ENCODE measurements at places on chromosomes 5 and 9. TPM values are rescaled to one million over a fixed set of nuclear protein-coding genes. Genes with fewer than 3 reads are reported as not detected.

- H3K36me3 ChIP-seq = peaks cover 26% of the 10 kb centered on the region
- no peak for DNase-seq
- peak overlapping the region; percentile 35 for H3K27ac ChIP-seq
- H3K4me3 ChIP-seq = no peak overlapping the region
- no peaks in the 10 kb centered on the region for H3K27me3 ChIP-seq
These were observed 33.1 kb downstream of the ATP6V0E1 start for GRCh38 chr5:173016598-173017046.

The CD180 gene
- total RNA-seq = not detected

GRCh38 chr5:149887622-149888183 lies 56.9 kb downstream of the PDE6A start:
- peak; percentile 40 for DNase-seq
- H3K4me1 ChIP-seq = peaks cover 20% of the 10 kb centered on the region
- H3K4me3 ChIP-seq = peak overlapping the region; percentile 14
- no peaks in the 10 kb centered on the region for H3K36me3 ChIP-seq
- H3K27ac ChIP-seq = peak overlapping the region; percentile 98

DNA sequence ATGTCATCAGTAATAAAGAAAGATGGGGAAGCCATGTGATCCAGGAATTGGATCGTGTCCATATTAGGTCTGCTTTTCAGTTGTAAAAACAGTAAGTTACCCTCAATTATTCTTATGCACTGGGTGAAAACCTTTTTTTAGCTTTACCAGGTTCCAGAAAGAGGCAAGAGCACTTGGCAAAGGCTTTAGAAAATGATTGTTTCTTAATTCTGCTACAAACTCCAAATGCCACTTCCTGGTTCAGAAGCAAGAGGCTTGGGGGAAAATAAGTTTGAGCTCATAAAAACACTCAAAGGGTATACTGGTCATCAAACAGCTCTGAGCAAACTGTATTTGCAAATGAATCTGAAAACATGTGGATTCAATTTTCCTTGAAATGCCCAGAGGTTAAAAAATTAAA lies 615.6 kb downstream of the EBF1 start:
- peak overlapping the region; percentile 93 for H3K27ac ChIP-seq
- DNase-seq = no peak
- no peaks in the 10 kb centered on the region for H3K36me3 ChIP-seq
- peaks cover 45% of the 10 kb centered on the region for H3K4me1 ChIP-seq

- H3K4me3 ChIP-seq = no peak overlapping the region
- H3K27ac ChIP-seq = peak overlapping the region; percentile 35
- no peak for DNase-seq
- H3K36me3 ChIP-seq = no peaks in the 10 kb centered on the region
- H3K4me1 ChIP-seq = peaks cover 32% of the 10 kb centered on the region
- H3K27me3 ChIP-seq = no peaks in the 10 kb centered on the region
These were observed 52.2 kb upstream of the MAP3K1 start for GRCh38 chr5:56763182-56763581.

DNA sequence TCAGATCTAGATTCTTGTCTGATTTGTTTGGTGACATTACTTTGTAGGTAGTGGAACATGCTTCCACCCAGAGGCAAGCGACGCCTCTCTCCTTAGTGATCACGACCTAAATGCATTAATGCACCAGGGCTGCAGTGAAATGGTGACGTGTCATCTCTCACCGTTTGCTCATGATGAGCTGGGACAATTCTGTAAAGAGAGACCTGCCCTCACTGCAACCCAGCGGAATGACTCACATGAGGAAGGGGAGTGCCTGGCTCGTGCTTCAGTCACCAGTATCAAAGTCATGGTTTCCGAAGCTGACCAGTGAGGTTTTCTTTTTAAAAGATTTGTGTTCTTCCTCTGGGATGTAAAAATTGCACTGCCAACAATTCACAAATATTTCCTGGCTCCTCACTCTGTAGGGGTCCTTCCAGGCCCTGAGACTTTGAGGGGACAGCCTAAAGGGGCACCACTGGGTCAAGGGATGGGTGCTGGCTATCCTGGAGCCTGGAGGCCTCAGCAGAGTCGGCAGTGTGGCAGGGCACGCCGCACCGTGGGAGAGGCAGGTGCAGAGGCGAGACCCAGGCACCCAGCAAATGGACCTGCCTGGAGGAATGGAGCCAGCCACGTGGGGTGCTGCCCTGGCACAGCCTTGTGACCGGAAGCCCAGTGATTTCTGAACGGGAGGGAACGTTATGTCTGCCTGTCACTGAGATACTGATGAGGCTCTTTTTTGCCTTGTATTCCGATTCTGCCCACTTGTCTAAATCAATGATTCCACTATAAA lies 17.3 kb downstream of the QSOX2 start:
- H3K27ac ChIP-seq = no peak overlapping the region
- no peaks in the 10 kb centered on the region for H3K4me1 ChIP-seq
- H3K27me3 ChIP-seq = no peaks in the 10 kb centered on the region
- no peak overlapping the region for H3K4me3 ChIP-seq
- H3K36me3 ChIP-seq = peaks cover 2% of the 10 kb centered on the region

DNA sequence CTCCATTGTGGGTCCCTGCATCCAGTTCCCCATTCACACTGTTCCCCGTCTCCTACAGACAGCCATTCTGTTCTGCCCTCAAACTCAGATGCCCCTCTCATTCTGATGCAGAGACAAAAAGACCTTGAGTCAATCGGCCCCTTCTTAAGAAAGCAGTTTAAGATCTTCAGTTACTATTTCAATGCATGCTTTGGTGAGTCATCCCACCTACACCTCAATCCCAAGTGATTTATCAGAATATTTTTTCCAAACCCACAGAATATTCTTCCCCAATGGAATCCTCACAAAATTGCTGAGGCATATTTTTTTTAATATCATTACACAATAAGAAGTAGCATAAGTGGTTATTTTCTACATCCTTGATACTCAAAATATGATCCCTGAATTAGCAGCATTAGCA lies 92.4 kb upstream of the SLC1A1 start:
- no peak overlapping the region for H3K4me3 ChIP-seq
- H3K27me3 ChIP-seq = no peaks in the 10 kb centered on the region
- H3K4me1 ChIP-seq = no peaks in the 10 kb centered on the region
- H3K36me3 ChIP-seq = peaks cover 4% of the 10 kb centered on the region
- H3K27ac ChIP-seq = no peak overlapping the region
- no peak for DNase-seq

GRCh38 chr9:131728961-131729360 lies 10.9 kb downstream of the RAPGEF1 start:
- H3K27me3 ChIP-seq = no peaks in the 10 kb centered on the region
- peaks cover 33% of the 10 kb centered on the region for H3K4me1 ChIP-seq
- no peak overlapping the region for H3K4me3 ChIP-seq
- H3K36me3 ChIP-seq = peaks cover 12% of the 10 kb centered on the region

GRCh38 chr5:135971701-135972100 lies 16.9 kb upstream of the LECT2 start:
- no peak overlapping the region for H3K4me3 ChIP-seq
- DNase-seq = no peak
- H3K36me3 ChIP-seq = peaks cover 3% of the 10 kb centered on the region
- no peak overlapping the region for H3K27ac ChIP-seq
- peaks cover 23% of the 10 kb centered on the region for H3K4me1 ChIP-seq

The ARID3C gene
- not detected for total RNA-seq

GRCh38 chr5:112551419-112552032 lies 132.4 kb upstream of the EPB41L4A start:
- no peak overlapping the region for H3K27ac ChIP-seq
- H3K36me3 ChIP-seq = no peaks in the 10 kb centered on the region
- H3K4me1 ChIP-seq = peaks cover 24% of the 10 kb centered on the region
- H3K4me3 ChIP-seq = no peak overlapping the region

DNA sequence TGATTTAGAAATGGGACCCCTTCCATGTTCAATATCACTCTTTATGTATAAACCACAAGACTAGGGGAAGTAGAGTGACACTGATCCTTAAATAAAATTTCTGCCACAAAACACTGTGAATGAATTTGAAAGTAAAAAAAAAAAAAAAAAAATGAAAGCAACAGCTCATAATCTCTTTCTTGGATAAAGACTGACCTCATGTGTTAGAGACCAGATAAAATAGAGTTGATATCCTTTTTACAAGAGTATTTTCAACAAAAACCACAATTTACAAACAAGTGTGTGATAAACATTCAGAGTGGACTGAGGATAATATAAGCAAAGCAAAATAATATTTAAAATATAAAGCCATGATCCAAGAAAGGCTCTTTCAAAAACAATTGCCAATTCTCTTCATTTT lies 180.2 kb downstream of the FBXL17 start:
- DNase-seq = no peak
- H3K4me1 ChIP-seq = no peaks in the 10 kb centered on the region

- no peaks in the 10 kb centered on the region for H3K27me3 ChIP-seq
- no peak overlapping the region for H3K27ac ChIP-seq
- H3K4me3 ChIP-seq = no peak overlapping the region
- H3K4me1 ChIP-seq = no peaks in the 10 kb centered on the region
- DNase-seq = no peak
- H3K36me3 ChIP-seq = peaks cover 31% of the 10 kb centered on the region
These were observed 16.6 kb downstream of the PTGR1 start for GRCh38 chr9:111582888-111583287.

DNA sequence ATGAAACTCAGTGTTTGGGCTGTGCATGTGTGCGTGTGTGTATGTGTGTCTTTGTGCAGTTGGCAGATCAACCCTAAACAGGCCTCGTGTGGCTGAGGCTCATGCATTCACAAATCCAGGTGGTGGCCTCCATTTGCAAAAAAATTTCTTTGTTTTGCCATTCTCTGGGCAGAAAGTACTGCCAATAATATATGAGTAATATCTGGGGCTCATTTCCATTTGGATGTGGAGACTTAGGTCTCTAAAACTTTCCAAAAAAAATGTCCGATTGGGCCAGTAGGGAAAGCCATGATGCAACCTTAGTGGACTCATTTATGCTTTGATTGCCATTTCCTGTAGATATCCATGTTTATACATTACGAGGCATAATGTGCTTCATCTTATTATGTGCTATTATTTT lies 77.9 kb upstream of the RPS23 start:
- H3K4me3 ChIP-seq = no peak overlapping the region
- DNase-seq = no peak
- no peak overlapping the region for H3K27ac ChIP-seq
- H3K4me1 ChIP-seq = peaks cover 32% of the 10 kb centered on the region

GRCh38 chr5:57751710-57752109 lies 269.1 kb upstream of the ACTBL2 start:
- no peaks in the 10 kb centered on the region for H3K4me1 ChIP-seq
- H3K36me3 ChIP-seq = no peaks in the 10 kb centered on the region
- no peak for DNase-seq
- no peaks in the 10 kb centered on the region for H3K27me3 ChIP-seq
- no peak overlapping the region for H3K4me3 ChIP-seq

DNA sequence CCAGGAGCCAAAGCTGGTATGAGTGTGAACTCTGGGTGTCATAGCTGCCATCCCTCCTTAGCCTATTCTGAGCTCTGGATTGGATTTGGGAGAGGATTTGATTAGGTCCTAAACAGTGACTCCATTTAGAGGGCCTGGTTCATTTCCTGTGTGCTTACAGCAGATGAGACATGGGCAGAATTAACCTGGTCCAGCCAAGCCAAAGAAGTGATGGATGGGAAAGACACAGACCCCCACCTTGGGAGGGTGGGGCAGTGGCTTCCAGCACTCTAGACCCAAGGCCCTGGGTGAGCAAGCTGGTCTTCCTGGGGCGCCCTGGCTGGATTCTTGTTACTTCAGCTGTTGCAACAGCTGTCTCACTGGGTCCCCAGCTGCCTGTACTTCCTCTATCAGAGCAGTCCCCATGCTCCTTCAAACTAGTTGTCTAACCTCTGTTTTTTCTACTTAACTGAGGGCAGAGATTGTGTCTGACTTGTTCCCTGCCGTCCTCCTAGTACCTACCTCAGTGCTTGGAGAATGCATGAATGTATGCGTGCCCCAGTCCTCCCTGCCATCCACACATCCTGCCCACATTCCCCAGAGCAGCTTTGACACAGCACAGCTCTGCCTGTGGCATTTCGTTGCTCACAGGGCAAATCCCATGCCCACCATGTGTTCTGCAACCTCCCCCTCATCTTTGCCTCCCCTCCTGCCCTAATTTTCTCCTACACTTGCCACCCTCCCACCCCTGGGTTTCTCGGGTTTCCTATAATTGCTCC lies 115.9 kb downstream of the RGS3 start:
- H3K4me1 ChIP-seq = peaks cover 16% of the 10 kb centered on the region
- DNase-seq = no peak
- no peak overlapping the region for H3K4me3 ChIP-seq
- H3K27ac ChIP-seq = peak overlapping the region; percentile 19
- H3K36me3 ChIP-seq = no peaks in the 10 kb centered on the region
- H3K27me3 ChIP-seq = no peaks in the 10 kb centered on the region

DNA sequence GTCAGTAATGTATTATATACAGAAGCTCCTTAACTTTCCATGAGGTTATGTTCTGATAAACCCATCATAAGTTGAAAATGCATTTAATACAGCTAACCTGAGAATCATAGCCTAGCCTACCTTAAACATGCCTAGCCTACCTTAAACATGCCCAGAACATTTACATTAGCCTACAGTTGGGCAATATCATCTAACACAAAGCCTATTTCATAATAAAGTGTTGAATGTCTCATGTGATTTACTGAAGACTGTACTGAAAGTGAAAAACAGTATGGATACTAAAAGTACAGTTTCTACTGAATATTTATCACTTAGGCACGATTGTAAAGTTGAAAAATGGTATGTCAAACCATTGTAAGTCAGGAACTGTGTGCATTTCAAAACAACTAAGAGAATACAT lies 1.6 kb downstream of the GM2A start:
- no peaks in the 10 kb centered on the region for H3K36me3 ChIP-seq
- H3K4me3 ChIP-seq = peak overlapping the region; percentile 92
- no peaks in the 10 kb centered on the region for H3K27me3 ChIP-seq
- no peak overlapping the region for H3K27ac ChIP-seq

The MRRF gene
- total RNA-seq = 39.2 TPM

DNA sequence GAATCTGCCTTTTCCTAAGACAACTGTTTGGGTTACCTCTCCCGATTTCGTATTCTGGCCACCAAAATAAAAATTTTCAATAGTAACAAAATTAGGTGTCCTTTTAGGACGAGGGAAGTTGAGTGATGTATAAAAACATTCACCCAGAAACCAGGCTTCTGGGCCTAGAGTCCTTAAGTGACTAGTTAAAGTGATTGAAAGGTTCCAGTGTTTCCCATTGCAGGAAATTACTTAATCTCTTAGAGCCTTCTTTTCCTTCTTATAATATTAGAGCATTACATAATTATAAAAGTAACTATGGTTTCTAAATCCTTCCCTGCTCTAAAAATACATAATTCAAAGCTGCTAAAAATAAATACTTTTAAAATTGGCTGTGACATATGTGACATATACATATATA lies 7.3 kb downstream of the MCIDAS start:
- H3K4me3 ChIP-seq = no peak overlapping the region
- H3K27ac ChIP-seq = no peak overlapping the region
- H3K27me3 ChIP-seq = peaks cover 74% of the 10 kb centered on the region
- H3K4me1 ChIP-seq = peaks cover 31% of the 10 kb centered on the region
- DNase-seq = no peak

DNA sequence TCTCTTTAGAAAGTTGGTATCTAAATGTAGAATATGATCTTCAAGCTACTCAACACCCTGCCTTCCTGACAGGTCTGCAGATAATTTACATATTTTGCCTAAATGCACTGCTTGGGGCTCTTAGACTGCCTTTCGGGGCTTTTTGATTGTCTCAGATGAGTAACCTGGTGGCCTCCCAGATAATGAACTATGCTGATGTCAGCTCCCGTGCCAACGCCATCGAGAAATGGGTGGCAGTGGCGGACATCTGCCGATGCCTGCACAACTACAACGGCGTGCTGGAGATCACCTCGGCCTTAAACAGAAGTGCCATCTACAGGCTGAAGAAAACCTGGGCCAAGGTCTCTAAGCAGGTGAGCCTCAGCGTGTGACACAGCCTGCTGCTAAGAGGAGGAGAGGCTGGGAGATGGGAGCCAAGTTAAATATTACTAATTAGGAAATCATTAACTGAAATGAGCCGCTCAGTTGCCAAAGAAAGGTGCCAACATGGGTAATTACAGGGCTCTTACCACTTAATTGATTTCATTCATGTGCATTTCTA lies 20.8 kb upstream of the CKMT2 start:
- no peaks in the 10 kb centered on the region for H3K27me3 ChIP-seq
- H3K4me1 ChIP-seq = no peaks in the 10 kb centered on the region
- H3K36me3 ChIP-seq = peaks cover 2% of the 10 kb centered on the region
- no peak overlapping the region for H3K27ac ChIP-seq
- DNase-seq = no peak
